Body of pancreas (tissue), 4 donors: ENCODE measurements at places on chromosomes 16 and 17. TPM values are rescaled to one million over a fixed set of nuclear protein-coding genes. Genes with fewer than 3 reads are reported as not detected.

DNA sequence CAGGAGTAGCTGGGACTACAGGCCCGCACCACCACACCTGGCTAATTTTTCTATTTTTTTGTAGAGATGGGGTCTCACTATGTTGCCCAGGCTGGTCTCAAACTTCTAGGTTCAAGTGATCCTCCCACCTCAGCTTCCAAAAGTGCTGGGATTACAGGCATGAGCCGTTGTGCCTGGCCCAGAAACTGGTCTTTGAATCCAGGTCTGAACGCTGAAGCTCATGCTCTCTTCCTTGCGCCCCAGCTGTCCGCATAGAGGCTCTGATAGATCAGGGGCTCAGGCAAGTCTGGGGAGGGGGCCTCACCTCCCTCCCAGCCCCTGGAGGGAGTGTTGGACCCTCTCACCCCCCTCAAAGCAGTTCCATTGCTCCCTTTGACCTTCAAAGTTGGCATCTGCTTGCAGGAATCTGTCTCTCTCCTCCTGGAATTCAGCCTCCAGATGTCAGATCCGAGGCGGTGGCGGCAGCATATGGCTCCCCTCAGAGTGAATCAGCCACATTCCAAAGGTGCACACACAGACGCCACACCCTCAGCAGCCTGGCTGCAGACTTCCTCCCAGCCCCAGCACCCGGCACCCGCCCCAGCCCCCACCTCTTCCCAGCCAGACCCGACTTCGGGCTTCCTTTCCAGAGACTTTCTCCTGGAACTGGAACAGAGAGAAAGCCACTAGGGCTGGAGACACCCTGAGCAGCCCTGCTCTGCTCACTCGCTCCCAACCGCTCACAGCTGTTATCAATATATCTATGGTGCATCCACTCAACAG lies 16.9 kb upstream of the GLIS2 start:
- H3K27me3 ChIP-seq: no peaks in the 10 kb centered on the region
- peak; percentile 61 for DNase-seq
- no peaks in the 10 kb centered on the region for H3K36me3 ChIP-seq

Gene TMC7
- total RNA-seq: 0.78 TPM

GRCh38 chr17:80388175-80388574 lies 26.8 kb upstream of the ENDOV start:
- no peak overlapping the region for H3K4me3 ChIP-seq
- H3K27ac ChIP-seq: no peak overlapping the region
- DNase-seq: no peak
- H3K27me3 ChIP-seq: no peaks in the 10 kb centered on the region

Gene TERF2IP
- total RNA-seq: 37.6 TPM

DNA sequence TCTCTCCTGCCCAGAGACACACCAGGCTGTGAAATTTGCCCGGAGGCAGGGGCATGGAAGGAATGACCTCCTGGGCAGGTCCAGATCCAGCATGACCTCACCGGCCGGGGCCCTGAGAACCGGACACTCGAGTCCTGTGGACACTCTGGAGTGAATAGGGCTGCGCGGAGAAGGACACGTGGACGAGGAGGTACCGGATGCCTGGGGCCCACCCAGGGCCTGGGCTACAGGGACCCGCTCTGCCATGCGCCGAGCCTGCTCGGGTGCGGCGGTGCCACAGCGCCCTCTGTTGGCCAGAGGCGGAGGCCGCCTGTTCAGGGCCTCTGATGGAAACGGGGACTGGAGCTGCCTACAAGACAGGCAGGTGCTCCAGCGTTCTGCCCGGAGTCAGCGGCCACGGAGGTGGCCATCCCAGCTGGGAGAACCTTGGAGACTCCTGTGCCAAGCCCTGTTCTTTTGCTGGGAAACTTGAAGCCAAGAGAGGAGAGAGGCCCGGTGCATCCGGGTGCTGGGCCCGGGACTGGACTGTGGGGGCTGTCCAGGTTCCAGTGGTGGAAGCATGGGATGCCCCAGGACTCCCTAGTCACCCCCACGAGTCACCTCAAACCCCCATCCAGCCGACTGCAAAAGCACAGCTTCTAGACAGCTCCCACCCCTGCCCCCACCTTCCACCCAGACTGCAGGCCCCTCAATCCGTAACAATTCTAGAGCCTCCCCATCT lies 19.3 kb upstream of the NXPH3 start:
- no peaks in the 10 kb centered on the region for H3K36me3 ChIP-seq
- H3K4me3 ChIP-seq: no peak overlapping the region
- DNase-seq: peak; percentile 75
- H3K4me1 ChIP-seq: peaks cover 6% of the 10 kb centered on the region
